ENCODE measurements at places on chromosomes 16 and 17.

DNA sequence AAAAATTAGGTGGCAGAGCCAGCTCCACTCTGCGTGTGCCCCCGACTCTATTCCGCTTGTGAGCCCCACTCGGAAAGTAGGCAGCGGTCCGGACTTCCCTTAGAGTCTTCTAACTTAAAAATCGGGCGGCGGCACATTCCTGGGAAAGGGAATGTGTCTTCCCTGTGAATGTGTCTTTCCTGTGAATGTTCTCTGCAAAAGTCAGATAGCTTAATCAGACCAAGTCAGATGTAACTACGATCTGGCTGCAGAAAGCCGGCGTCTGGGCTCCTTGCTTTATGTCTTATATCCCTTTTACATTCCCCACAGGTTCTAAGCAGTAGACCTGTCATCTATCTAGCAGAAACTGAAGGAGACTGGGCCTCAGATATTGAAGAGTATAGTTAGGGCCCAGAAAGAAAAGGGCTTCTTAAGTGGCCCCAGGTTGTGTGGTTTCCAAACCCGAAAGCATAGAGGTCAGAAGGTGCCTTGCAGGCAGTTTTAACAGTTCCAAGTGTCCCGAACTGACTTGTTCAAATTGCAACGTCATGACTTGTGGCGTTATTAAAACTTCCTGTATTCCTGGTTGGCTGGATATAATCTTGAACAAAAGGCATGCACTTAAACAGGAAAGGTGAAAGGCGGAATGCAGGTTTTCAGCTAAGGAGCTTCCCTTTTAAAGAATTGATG lies 601 bp downstream of the PHKB start:
- no peak for DNase-seq

DNA sequence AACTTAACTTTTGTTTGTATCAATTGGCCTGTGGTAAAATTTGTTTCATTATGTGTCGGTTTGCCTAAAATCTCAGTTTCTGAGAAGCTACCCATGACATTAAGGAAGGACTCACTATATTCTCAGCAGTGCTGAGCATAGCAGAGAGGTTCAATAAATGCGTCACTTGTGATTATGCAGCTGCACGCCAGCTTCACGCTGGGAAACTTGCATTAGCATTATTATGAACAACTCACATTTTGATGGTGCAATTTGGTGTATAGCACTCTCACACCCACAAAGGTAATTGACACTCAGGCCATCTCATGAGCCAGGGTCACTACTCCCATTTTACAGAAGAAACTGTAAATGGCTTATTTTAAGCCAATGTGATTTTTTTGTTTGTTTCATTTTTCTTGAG lies 80.6 kb upstream of the SALL1 start:
- no peak for DNase-seq

- peak; percentile 48 for DNase-seq
Observed at GRCh38 chr16:9092978-9093344, 1.5 kb downstream of the HAPSTR1 start.

- DNase-seq, result no peak
Observed at GRCh38 chr17:51629232-51629631, 368.9 kb downstream of the UTP18 start.

- no peak for DNase-seq
Observed at GRCh38 chr17:82924812-82925211, 85.0 kb upstream of the ZNF750 start.

DNA sequence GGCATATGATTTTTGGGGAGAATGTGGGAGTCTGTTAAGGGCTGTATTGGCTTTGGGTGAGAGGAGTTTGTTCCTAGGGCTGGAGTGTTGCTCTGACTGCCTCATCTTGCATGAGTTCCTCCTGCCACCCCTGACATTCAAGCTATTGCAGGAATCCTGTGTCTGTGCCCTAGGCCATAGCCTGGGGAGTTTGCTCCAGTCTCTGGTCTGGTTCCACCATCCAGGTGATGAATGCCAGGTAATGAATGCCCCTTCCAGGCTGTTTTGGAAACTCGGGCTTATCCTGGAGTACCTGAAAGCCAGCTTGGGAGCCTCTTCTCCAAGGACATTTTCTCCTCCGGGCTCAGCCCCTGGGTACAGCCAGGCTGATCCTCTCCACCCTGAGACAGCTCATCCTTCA lies 117.0 kb upstream of the IRX3 start:
- no peak for DNase-seq

GRCh38 chr16:86517652-86518258 lies 7.4 kb downstream of the FOXF1 start:
- DNase-seq, result no peak

DNA sequence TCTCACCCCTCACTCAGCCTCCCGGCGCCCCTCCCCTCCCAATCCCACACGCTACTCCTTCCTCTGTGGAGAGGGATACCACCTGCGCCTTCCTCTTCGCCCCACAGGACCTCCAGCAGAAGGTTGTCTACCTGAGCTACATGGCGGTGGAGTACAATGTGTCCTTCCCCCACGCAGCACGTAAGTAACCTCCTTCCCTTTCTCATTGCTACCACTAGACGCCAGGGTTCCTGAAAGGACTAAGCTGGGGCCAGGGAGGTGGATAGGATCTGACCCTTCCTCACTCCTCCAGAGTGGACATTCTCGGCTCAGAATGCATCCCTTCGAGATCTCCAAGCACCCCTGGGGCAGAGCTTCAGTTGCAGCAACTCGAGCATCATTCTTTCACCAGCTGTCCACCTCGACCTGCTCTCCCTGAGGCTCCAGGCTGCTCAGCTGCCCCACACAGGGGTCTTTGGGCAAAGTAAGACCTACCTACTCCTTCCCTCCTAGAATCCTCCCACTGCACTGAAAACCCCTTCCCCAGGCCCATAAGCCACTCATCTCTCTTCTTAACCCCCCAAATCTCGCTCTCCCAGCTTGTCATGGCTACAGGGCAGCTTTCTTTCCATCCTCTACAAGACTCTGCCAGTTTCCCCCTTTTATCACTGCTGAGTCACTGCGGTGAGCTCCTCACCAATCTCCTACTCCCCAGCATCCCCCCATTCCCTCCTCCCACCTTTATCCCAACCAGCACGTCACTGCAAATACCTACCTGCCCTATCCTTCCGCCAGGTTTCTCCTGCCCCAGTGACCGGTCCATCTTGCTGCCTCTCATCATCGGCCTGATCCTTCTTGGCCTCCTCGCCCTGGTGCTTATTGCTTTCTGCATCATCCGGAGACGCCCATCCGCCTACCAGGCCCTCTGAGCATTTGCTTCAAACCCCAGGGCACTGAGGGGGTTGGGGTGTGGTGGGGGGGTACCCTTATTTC lies 1.5 kb downstream of the CD68 start:
- no peak for DNase-seq

- no peak for DNase-seq
Observed at GRCh38 chr17:35082073-35082657, 18.7 kb upstream of the RFFL start.

GRCh38 chr17:51076821-51077220 lies 43.8 kb downstream of the SPAG9 start:
- no peak for DNase-seq

DNA sequence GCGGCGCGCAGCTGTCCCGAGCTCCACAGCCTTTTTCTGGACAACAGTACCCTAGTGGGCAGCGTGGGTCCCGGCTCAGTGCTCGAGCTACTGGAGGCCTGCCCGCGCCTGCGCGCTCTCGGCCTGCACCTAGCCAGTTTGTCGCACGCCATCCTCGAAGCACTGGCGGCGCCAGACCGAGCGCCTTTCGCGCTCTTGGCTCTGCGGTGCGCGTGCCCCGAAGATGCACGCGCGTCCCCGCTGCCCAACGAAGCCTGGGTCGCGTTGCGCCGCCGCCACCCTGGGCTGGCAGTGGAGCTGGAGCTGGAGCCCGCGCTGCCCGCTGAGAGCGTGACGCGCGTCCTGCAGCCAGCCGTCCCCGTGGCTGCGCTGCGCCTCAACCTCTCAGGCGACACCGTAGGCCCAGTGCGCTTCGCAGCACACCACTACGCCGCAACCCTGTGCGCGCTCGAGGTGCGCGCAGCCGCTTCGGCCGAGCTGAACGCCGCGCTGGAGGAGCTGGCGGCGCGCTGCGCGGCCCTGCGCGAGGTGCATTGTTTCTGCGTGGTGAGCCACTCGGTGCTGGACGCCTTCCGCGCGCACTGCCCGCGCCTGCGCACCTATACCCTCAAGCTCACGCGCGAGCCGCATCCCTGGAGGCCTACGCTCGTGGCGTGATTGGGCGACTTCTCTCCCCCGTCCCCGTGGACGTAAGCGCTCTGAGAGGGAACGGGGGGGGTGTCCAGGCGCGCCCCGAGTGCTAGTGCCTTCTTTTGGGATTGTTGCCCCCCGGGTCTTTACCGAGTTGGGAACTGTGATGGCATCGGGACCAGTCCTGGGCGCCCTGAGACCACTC lies 1.2 kb upstream of the HSF4 start:
- DNase-seq, result peak; percentile 59

GRCh38 chr17:71634376-71634775 lies 486.4 kb upstream of the SOX9 start:
- DNase-seq, result no peak

GRCh38 chr16:5354645-5355044 lies 257.1 kb upstream of the EEF2KMT start:
- no peak for DNase-seq

- no peak for DNase-seq
Observed at GRCh38 chr17:19328441-19329061, 34.0 kb downstream of the B9D1 start.

DNA sequence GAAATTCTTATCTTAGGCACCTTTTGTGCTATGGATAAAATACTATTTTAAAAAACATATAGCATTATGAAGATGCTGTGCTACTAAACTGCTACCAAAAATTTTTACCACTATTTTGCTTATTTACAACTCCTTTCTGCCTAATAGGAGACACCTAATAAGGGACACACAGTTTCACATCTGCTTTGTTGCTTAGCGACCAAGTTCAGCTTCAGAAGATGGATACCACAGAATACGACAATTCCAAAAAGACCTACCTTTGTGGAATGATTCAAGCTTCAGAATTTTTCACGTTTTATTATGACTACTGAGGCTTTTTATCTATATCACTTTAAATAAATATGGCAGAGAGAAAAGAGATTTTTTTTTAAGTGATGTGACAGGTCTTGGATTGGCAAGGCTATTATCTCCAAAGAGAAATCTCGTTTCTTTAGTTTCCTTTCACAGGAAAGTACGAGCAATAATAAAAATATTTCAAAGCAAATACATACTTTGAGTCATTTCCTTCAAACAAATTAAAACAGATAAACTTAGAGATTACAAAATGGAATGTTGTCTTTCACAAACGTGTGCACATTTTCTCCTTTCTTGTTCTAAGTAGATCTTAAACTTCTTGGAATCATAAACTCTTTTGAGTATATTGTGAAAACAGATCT lies 35.4 kb downstream of the SPAG9 start:
- no peak for DNase-seq

DNA sequence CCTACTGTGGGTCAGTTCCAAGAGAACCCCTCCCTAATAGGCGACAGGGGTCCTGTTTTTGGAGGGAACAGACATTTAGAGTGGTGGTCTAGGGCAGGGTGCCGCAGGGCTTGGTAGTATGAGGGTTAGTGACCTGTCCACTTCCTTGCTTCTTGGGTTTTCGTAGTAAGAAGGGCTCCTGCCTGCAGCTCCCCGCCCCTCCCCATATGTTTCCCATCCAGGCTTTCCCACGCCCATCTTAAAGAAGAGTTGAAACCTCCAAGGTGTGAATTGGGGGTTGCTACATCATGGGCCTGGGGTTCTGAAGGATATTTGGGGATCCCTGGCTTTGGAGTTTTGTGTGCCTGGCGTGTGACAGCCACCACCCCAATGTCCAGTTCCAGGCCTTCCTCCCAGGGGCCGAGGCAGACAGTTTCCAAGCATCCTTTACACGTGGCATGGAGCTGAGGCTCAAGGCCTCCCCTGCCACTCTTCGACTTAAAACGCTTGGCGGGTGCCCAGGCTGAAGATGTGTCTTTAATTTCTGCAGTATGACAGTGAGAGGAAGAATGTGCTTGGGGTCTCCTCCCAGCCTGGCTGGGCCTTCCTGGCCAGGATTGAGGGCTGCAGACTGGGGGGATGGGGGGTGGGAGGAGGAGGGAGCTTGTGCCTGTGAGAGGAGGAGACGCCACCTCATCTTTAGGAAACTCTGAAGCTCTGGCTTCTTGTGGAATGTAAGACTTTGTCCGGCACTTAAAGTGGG lies 2.3 kb upstream of the COL1A1 start:
- DNase-seq, result peak; percentile 10

DNA sequence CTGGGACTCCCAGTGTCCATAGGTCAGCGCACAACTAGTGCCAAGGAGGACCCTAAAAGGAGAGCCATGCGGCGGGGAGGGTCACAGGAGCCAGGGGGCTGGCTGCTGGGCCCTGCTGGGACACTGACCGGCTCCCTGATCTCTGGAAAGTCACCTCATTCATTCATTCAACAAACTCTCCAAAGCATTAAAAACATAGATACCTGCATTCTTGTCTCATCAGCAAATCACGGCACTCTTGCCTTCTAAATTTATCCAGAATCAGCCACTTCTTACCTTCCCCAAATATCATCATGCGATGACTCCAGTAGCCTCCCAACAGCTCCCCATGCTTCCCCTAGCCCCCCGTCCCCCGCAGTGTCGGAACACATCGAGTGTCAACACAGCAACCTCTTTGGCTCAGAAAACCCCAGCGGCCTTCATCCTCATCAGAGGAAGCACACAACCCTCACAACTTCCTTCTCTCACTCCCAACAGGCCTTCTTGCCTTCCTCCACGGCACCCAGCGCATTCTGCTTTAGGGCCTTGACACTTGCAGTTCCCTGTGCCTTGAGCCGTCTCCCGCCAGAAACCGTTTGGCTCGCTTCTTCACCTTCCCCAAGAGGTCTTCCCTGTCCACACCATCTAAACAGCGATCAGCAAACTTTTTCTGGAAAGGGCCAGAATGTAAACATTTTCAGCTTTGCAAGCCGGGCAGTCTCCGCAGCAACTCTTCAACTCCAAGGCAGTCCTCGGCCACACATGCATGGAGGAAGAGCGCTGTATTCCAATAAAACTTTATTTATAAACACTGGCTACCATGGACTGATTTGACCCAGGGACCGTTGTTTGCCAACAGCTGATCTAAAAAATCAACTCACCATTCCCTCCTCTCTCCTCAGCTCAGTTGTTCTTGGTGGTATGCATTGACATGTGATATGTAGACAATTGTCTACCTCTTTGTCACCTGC lies 119.5 kb upstream of the TNRC6C start:
- peak; percentile 8 for DNase-seq

DNA sequence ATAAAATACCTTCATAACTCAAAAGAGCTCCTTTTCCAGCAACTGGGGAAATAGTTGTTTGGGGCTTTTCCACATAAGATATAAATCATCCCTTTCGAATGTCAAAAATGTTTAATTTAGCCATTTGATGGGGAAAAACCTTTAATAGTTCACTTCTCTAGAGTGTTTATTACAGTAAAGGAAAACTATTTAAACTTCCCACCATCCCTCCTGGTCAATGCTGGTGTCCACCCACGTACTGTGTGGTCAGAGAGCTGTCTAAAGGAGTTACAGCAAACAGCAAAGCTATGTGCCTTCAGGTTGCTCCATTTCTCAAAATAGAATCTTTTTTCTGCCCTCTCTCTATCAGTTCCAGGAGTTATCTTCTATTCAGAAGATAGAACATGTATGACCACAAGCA lies 33.5 kb downstream of the KANSL1 start:
- DNase-seq, result no peak

DNA sequence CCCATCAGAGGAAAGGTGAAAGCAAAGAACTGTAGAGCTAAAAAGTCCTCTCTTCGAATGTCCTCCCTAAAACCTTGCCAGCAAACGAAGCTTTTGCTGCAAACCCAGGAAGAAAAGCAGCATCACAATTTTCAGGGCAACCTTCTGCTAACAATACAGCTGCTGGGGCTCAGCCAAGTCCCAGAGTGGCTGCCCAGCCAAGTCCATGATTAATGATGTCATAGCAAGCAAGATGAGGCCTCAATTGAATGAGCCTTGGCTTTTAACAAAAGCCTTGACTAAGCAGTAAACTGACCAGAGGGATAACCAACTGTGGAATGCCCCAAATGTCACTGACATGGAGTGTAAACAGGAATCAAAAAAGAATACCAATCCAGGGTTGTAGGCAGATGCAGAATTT lies 342.7 kb downstream of the PMP22 start:
- no peak for DNase-seq
